ENCODE measurements at places on chromosomes 6 and 20.

DNA sequence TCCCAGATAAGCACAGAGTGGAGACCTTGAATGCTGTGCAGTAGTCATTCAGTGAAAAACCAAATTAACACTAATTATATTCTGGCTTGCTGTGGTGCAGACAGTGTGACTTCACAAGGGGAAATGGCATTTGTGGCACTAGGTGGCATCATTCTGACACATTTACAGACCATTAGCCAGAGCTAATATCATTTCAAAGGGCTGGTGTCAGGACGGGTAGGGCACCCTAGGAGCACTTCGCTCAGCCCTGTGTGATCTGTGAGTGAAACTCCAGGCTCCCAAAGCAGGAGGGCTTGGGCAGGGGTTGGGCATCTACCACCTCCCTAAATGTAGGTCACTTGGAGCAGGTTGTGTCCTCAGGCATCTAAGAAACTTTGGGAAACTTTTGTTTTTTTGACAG is 555.8 kb downstream of the PKHD1 start:
- DNase-seq, result no peak

GRCh38 chr6:46904117-46904516 is 17.6 kb downstream of the ADGRF5 start:
- DNase-seq, result no peak

DNA sequence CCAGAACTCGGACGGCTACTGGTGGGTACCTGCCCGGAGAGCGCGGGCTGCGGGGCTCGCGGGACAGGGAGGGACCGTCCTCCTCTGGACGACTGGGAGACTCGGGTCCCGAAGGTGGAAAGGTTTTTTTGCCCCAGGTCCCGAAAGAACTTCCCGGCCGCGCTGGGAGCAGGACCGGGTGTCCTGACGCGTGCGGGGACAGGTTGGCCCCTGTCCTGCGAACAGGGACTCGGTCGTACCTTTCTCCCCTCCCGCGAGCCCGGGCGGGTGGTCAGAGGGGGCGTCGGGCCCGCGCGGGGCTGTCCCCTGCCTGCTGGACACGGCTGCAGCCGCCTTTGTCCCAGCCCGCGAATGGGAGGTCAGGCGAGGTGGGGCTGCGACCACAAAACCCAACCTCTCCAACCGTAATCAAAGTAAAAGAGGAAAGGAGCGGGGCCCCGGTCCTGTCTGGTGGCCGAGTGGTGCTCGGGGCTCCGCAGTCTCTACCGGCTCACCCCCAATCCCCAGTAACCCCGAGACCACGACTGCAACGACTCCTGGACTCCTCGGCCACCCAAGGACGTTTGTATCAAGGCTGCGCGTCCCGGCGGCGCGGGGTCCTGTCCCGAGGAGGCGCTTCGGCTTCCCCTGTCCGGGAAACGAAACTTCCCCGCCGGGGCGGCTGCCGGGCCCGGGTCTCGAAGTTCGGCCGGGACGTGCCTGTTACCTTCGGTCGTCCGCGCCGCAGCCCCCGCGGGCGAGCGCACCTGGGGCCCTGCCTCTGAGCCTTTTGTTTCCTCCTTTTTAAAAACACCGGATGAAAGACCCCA is 798 bp downstream of the DSP start:
- DNase-seq, result no peak

DNA sequence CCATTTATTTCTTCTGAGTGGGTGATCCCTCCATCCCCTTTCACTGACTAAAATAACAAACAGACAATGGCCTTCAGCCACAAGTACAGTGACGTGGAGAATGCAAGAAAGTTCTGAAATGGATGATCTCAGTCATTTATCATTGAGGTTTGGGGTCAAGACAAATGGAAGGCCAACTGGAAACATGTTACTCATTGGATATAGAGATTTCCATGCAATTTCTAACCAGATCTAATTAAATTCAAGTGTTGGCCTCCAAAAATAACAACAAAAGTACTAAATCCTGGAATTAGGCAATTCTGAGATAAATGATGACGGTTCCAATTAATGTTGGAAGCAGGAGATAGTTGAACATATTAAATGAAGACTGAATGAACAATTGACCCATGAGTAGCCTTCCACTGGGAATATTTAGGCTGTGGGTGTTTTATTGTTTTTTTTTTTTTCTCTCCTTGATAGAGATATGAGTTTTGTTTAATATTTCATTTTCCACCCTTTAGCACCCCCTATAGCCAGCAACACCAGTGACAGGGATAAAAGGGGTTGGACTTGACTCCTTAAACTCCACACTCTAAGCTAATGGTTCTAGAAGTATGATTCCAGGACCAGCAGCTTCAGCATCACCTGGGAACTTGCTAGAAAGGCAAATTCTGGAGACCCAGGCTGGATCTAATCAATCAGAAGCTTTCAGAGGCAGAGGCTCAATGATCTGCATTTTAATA is 112.8 kb downstream of the BCAS1 start:
- DNase-seq, result peak; percentile 48

DNA sequence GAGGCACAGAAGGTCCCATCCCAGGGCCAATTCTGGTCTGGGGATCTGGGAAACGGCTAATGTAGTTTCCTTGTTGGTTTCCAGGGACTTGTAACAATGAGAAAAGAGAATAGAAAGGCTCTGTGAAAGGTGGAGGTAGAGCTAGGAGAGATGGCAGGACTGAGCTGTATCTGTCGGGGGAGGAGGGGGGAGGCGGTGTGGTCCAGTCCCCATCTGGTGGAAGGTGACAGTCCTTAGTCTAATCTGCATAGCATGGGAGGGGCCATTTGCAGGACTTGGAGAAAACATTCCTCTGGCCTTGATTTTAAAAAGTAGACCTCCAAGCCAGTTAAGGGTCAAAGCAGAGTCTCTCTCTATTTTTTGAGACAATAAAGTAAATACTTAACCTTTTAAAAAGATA is 137.1 kb downstream of the DNAH8 start:
- no peak for DNase-seq

DNA sequence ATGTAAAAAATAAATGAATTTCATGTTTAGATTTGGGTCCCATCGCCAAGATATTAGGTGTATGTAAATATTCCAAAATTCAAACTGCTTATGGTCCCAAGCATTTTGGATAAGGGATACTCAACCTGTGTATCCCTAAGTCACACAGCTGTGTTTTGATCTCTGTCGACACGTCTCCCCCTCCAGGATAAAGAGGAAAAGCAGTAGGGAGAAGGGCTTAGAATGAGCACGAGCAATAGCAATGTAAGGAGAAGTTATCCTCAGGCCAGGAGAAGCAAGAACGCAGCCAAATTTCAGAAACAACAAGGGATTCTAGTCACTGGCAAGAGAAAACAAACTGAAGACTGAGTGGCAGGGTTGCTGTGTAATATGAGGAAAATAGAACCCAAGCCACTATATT is 181.2 kb downstream of the AIG1 start:
- DNase-seq, result no peak

- DNase-seq, result no peak
These were observed 34.4 kb downstream of the CBFA2T2 start for GRCh38 chr20:33524261-33524660.

GRCh38 chr20:54680872-54681619 is 205.7 kb downstream of the DOK5 start:
- peak; percentile 42 for DNase-seq

GRCh38 chr20:35055445-35056276 is 36.9 kb downstream of the TRPC4AP start:
- DNase-seq, result no peak

DNA sequence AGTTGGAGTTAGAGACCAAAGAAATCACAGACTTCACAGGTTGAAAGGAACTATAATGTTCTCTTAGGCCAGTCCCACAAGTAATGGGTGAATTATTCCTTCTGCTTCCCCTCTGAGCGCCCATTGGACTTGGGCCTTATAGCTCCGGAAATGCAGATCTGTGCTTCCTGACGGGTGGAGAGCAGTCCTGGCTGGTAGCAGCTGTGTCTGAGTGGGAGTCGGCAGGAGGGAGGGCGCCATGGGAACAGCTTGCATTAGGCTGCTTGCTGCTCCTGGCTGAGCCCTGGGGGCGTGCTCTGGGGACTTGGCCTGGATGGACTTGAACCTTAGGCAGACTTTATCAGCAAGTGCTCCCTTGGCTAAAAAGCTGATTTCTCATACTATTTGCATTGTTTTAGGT is 18.4 kb upstream of the NUP153 start:
- DNase-seq, result peak; percentile 60

GRCh38 chr6:32203426-32204267 is 11.2 kb upstream of the GPSM3 start:
- no peak for DNase-seq

DNA sequence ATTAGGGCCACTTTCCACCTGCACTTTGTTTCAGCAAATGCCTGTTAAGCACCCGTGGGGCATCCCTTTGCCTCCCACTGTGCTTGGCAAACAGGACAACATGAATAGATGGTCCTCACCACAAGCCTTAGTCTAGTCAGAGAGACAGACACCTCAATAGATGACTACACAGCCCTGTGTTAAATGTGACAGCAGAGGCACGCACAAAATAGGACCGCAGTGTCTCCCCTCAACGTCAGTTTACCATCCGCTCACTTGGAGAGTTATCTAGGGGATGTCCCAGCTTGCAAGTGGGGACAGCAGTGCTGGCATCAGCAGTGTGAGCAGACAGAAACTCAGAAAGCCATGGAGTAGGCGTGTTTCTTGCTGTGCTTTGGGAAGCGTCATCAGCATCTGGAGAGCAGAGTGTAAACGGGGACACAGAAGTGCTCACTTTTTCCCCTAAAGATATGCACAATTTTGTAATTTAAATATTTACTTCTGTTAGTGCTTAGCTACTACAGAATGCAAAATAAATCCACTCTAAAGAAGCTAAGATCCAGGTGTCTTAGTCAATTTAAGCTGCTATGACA is 66.0 kb upstream of the TXNDC5 start:
- DNase-seq, result no peak

GRCh38 chr6:69164564-69165229 is 529.6 kb downstream of the ADGRB3 start:
- DNase-seq, result peak; percentile 5

DNA sequence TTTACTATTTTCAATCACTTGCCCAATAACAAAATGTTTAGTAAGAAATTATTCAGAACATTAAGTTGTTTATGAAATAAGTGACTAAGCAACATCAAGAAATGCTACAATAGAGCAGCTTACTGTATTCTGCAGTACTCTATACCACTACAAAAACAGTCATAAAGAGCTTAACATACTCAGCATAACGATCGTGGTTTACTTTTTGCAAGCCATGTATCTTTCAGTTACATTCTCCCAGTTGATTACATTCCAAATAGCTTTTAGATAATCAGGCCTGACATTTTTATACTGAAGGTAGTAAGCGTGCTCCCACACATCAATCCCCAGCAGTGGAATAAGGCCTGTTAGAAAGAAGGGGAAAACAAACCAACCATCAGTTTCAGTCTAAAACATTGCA is 10.7 kb downstream of the SOD2 start:
- DNase-seq, result peak; percentile 68

DNA sequence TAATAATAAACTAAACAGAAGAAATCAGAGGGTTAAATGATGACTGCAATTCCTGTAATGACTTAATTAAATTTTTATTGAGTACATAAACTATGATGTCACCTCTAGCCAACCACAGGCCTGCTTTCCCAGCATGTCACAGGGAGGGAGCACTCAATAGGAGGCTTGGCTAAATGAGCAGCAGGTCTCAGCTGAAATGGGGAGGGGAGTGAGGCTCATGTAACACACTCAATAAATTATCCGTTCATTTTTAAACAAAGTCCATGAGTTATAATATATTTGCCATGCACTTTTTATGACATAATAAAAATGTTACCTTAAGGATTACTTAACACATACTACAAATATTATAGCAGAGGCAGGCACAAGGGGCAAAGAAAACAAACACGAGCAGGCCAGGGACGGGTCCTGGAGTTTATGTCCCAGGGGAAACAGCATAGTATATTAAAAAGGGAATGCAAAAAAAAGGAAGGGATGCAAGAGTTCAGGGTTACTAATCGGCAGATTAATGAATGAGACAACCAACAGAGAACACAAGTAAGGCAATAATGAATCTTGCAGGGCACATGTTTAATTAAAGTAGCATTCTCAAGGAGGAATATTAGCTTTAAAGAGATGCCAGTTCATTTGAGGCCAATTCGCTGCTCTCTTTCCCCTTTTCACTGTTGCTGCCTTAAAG is 27.1 kb upstream of the FAM83C start:
- peak; percentile 83 for DNase-seq

DNA sequence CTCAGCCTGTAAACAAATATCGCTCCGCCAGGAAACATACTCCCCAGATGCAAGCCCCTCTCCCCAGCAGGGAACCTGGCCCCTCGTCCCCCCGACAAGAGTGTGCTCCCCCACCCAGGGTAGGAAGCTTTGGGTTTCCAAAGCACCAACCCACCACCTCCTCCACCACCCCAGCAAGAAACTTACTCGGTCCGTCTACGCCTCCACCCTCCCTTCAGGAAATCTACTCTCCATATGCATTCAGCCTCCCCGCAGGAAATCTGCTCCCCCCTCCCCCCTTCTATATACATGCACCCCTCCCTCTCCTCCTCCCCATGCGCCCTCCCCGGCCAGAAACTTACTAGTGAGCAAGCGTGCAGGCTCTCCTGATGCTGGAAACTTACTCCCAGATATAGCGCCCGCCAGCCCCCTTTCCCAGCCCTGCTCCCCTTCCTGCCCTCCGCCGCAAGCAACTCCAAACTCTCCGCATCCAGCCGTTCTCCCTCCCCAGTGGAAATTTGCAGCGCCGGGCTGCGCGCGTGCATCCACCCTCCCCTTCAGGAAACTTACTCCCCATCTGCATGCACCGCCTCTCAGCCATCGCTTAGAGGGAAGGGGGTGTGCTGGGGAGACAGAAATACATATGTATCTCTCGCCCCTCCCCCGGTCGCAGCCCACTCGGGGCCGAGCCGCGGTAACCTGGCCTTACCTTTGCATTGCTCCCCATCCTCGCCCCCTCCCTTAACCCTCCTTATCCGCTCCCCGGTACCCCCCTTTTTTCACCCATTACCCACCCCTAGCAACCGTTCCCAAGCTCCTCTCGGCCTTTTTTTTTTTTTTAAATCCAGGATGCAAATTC is at the start of gene TRERF1:
Gene TRERF1, minus strand, starts transcription at position 594 of the 838 bp plus-strand sequence. CDS start 182,336 bp downstream, outside the sequence.
- DNase-seq, result peak; percentile 73

GRCh38 chr6:43970913-43971775 is 156.1 kb downstream of the MRPL14 start:
- peak; percentile 46 for DNase-seq

DNA sequence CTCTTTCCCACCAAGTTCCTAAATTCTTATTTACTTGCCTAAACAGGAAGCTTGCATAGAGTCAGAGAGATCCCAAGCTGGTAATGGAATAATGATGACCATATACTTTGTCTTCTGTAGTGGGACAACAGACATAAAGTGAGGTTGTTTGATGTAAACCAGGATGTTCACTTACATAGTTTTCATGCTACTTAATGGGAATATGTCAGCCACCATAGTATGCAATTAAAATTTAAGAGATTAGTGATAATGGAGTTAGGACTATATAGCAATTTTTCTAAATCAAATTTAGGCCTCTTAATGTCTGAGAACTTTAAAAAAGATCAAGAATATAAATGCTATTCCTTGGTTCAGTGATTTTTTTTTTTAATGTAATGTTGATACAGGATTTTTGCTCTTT is 180.6 kb downstream of the BCKDHB start:
- DNase-seq, result no peak

GRCh38 chr6:53282234-53282633 is 66.5 kb downstream of the ELOVL5 start:
- no peak for DNase-seq
